Kidney (tissue), 22 donors: ENCODE measurements at places on chromosomes 11 and 22.

- DNase-seq: no peak
Measured at GRCh38 chr11:69721745-69722144, 17.9 kb upstream of the FGF19 start.

- DNase-seq: no peak
Measured at GRCh38 chr22:20567371-20567847, 60.0 kb downstream of the MED15 start.

DNA sequence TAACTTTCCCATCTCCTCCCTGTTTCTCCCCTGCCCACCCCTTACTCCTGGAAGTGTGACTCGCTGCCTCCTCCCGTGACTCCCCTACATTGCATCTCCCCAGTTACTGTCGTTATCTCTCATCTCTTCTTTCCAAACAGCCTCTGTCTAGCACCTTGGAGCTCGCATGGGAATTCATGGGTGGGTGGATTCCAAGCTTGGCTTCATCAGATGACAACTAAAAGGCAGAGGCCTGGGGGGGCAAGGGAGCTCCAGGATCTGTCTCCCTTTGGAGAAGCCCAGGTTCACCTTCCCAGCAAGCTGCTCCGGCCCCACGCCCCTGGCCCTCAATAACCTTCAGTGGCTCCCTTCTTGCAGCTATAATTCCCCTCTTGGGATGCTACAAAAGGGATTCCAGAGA lies 6.9 kb upstream of the CCND1 start:
- no peak for DNase-seq

DNA sequence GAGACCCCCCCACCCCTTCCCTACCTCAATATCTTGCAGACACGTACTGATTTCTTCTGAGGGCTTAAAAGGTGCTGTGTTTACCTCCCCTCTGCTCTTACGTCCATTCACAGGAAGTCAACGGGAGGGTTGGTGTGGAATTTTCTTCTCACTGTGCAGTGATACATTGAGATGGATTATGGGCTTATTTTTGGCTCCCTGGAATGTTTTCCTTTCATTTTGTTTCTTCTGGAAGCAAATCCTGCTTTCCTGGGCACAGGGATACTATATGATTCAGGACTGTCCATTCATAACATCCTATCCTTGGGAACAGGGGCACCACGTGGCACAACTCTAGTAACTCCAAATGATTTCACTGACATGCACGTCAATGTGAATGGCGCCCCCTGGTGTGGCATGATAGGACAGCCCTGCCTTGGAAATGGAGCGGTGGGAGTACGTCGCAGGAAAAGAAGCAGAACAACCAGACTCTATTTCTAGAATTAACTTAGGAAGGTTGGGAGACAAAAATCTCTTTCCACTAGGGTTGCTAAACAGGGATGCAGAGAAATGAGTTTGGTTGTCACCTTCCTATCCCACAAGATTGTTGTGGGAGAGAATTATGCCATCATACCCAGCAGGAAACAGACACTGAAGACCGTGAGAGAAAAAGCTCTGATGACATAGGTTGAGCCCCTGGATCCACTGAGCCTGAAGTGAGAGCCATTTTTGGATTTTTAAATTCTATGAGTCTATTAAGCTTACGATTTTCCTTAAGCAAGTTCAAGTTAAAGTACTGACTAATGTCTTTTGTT lies 146.5 kb upstream of the RAG2 start:
- peak; percentile 60 for DNase-seq

DNA sequence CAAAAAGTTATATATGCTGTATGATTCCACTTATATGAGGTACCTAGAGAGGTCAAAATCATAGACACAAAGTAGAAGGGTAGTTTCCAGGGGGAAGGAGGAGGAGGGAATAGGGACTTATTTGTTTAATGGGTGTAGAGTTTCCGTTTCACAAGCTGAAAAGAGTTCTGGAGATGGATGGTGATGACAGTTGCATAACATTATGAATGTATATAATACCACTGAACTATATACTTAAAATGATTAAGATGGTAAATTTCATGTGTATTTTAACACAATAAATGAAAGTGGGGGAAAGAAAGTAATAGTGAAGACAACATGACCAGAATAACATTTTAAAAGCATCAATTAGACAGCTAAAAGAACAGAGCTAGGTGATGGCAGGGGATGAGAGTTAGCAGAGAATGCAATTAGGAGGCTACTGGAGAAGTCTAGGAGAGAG lies 51.2 kb downstream of the MRTFA start:
- DNase-seq: no peak

GRCh38 chr11:78926633-78927338 lies 352.1 kb upstream of the NARS2 start:
- DNase-seq: peak; percentile 42

- DNase-seq: peak; percentile 58
Measured at GRCh38 chr11:64146036-64146955, 19.6 kb downstream of the MACROD1 start.

DNA sequence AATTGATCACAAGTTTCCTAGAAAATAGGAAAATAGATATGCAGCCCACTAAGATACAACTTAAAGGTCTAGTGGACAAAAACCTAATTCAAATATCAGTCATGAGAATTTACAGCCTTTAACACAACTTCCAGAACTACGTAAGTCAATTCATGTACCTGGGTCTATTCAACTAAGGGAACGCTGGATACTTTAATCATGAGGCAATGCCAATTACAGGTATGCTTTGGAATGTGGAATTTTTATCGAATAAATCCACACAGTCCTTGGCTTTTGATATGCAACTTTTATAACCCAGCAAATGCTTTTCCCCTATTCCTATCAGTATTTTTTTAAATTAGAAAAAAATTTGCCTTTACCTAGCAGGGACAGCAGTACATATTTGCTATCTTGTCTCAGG lies 289.5 kb upstream of the FAT3 start:
- no peak for DNase-seq

GRCh38 chr22:26447584-26448329 lies 18.7 kb downstream of the ASPHD2 start:
- no peak for DNase-seq

DNA sequence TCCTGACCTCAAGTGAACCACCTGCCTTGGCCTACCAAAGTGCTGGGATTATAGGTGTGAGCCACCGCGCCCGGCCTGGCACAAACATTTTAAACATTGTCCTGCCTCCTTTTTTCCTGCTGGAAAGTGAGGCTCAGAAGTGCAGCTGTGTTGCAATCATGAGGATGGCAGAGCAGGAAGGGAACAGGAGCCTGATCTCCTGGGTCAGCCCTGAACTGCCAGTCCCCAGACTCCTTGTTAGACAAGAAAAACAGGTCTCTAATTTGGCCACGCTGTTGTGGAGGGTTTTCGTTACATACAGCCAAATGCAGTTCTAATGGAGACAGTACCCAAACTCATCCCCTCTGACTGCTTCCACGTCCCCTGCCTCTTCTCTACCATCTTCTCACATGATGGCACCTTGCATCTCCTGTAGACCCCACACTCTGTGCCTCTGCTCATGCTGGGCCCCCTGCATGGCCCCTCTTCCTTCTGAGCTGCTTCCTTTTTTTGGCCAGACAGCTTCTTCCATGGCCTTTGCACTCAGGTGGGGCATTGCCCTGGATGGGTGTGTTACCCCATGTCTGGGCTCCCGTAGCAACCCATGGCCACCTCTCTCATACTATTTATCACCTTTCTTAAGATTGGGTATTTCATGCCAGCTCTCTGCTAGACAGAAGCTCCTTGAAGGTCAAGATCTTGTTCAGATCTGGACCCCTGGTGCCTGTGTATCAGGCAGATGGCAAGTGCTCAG lies 227.1 kb downstream of the CEP164 start:
- no peak for DNase-seq
